ENCODE measurements at places on chromosomes 11 and 22. TPM values are rescaled to one million over a fixed set of nuclear protein-coding genes. Genes with fewer than 3 reads are reported as not detected.

- H3K27ac ChIP-seq, result no peak overlapping the region
- H3K4me1 ChIP-seq, result no peaks in the 10 kb centered on the region
- DNase-seq, result no peak
- H3K36me3 ChIP-seq, result no peaks in the 10 kb centered on the region
- no peak overlapping the region for H3K4me3 ChIP-seq
Observed at GRCh38 chr11:72174302-72175070, 17.5 kb upstream of the FOLR1 start.

PTGDR2 gene
- 5.1 TPM for total RNA-seq

BET1L gene
- 20.5 TPM for total RNA-seq

- H3K27ac ChIP-seq, result peak overlapping the region; percentile 81
- H3K4me1 ChIP-seq, result peaks cover 96% of the 10 kb centered on the region
- H3K27me3 ChIP-seq, result no peaks in the 10 kb centered on the region
- DNase-seq, result no peak
- no peaks in the 10 kb centered on the region for H3K36me3 ChIP-seq
Observed at GRCh38 chr11:73172992-73173656, 31.0 kb upstream of the FCHSD2 start.

OR9G4 gene
- not detected for total RNA-seq

MAPK8IP1 gene
- 6.5 TPM for total RNA-seq

- no peak for DNase-seq
- H3K36me3 ChIP-seq, result peaks cover 42% of the 10 kb centered on the region
- no peak overlapping the region for H3K4me3 ChIP-seq
- H3K4me1 ChIP-seq, result no peaks in the 10 kb centered on the region
- H3K27ac ChIP-seq, result no peak overlapping the region
- H3K27me3 ChIP-seq, result no peaks in the 10 kb centered on the region
Observed at GRCh38 chr22:31905356-31905755, 39.0 kb upstream of the YWHAH start.

GRCh38 chr11:63705526-63705925 lies 24.2 kb downstream of the RTN3 start:
- H3K4me3 ChIP-seq, result no peak overlapping the region
- H3K36me3 ChIP-seq, result no peaks in the 10 kb centered on the region
- no peaks in the 10 kb centered on the region for H3K4me1 ChIP-seq
- DNase-seq, result no peak
- no peaks in the 10 kb centered on the region for H3K27me3 ChIP-seq
- no peak overlapping the region for H3K27ac ChIP-seq
